Renal cortex interstitium (tissue), 15 donors: ENCODE measurements at places on chromosomes 6 and 20. TPM values are rescaled to one million over a fixed set of nuclear protein-coding genes. Genes with fewer than 3 reads are reported as not detected.

- no peak for DNase-seq
Observed at GRCh38 chr6:50966986-50967385, 148.3 kb downstream of the TFAP2B start.

DNA sequence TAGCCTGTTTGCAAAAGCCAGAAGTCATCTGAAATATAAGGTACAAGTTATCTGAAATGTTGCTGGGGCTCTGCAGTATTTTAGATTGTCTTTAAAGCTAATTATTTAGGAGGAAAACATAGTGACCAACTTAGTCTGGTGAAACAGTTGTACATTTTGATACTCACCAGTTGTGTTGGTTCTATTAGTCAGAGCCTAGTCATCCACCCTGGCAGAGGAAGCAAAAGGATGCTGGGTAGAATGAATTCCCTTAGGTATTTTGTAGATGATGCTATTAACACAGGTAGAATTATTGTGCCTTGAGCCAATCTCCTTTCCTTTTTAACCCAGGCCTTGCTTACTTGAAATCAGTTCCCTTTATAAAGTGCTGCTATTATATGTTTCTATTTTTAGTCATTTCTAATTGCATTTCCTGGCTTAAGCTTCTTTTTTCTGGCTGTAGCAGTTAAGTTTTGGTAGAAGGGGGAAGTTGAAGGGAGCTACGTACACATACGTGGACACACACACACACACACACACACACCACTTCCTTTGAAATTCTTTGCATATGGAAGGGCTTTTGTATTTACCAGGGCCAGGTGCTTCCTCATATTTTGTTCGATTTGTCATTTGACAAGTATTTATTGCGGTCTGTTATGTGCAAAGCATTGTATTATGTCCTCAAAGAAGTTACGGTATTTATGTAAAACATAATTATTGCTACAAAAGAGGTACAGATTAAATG is 82.4 kb downstream of the RTN4IP1 start:
- DNase-seq = no peak

DNA sequence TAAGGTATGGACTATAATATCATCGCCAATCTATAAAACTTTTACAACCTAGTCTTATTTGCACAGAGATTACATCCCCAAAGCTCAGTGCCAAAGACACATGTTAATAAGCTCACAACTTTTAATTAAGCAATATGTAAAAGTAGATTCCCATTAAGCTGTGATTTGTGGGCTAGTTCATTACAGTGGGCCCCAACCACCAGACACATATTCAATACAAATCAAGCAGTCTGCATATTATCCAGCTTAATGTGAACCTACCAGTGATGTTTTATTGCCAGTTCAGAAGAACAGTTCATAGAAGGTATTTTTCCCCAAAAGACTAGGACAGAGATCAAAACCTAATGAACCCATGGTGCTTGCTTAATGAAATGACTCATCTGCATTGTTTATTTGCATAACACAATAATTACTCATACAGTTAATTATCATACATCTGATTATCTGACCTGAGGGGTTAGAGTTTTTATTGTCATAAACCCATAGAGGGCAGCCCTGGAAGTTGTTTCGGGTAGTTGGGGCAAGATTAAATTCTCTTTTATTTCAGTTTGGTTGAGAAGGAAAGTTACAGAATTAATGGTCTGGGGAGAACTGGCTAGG is 831.0 kb downstream of the TFAP2A start:
- DNase-seq = no peak

DNA sequence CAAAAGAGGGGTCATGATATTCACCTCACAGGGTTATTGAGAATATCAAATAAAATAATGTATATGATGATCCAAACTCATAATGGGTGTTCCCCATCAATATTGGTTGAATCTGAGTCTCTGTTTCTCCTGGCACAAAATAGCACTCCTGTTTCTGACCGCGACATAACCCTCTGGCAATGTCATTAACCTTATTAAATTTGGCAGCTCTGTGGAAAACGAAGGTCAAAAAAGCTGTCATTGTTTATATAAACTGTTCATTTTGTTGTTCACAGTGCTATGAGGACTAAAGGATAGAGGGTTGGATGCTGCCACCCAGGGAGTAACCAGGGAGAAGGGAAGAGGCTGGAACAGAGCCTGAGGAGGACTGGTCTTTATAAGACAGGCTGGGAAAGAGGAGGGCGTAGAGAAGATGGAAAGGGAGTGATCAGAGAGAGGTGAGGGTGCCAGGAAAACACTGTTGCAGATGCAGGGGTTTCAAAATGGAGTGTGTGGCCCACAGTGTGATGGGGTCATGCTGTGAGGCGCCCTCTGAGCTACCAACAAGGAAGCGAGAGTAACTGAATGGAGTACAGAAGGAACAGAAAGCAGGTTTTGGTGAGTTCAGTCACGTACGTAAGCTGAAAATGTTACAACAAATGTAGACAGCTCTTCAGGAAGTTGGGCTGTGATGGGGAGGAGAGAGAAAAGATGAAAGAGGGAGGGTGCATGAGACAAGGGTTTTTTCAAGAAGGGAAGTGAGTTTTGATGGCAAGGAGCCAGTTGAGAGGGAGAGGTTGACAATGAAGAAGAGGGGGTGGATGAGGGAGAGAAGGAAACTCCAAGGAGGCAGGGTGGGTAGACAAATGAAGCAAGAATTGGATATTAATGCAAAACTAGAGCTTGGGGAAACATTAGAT is 251.6 kb upstream of the TAB2 start:
- DNase-seq = no peak

DNA sequence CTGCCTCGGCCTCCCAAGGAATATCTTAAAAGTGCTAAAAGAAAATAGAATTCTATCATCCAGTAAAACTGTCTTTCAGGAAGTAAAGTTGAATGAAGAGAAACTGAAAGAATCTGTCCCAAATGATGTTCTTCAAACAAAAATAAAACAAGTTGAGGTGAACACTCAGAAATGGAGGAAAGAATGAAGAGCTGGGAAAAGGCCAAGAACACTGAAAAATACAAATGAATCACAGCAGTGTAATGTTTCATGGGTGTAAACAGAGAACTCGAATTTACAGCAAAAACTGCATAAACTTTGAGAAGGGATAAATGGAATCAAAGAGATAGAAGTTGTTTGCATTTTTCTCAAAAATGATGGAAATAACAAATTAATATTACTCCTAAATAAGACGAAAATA is 317.3 kb downstream of the TAF4 start:
- no peak for DNase-seq

DNA sequence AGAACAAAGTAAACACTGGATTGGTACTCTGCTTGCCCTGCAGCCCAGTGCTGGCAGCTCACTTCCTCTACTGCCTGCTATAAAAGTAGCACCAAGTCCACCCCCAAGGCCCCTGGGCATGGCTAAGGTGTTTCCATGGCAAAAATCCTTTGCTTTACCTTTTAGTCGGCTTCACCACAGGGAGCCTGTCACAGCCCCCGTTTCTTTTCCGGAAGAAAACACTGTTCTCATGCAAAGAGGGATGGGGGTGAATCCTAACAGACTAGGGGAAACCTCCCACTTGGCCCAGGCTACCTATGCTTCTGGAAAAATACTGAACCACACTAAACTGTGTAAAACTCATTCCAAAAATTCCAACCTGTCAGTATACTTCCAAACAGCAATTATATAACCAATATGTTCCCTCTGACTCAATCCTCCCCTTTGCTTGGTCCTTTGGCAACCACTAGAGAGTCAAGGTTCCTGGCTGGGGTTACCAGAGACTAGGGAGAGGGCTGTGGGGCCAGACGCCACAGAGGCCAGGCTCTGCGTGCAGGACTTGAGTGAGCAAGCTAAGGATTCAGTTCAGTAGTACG is 16.1 kb downstream of the PPIL1 start:
- no peak for DNase-seq

DNA sequence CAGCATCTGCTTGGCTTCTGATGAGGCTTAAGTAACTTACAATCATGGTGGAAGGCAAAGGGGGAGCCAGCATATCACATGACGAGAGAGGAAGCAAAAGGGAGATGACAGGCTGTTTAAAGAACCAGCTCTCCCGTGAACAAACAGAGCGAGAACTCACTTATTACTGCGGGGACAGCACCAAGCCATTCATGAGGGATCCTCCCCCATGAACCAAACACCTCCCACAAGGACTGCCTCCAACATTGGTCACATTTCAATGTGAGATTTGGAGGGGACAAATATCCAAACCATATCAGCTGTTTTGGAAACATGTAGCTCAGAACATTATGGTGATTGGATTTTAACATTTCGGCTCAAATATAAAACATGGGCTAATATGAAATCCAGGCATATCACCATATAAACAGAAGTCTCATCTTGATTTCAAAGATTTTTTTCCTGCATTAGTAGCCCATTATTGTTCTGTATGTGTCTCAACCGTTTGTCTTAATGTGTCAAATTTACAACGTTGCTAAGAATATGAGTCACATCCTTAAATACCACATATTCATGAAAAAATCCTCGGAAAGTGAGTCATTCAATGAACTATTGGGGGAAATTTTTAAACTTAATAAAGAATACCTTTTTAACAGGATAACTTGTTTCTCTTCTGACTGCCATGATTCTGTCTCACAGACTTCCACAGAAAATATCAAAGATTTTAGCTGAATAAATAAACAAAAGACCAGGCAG is 894.3 kb downstream of the TFAP2A start:
- DNase-seq = no peak

GRCh38 chr6:46315589-46315988 is 144.8 kb upstream of the ENPP5 start:
- no peak for DNase-seq

GRCh38 chr6:84362193-84362821 is 134.9 kb upstream of the CEP162 start:
- DNase-seq = no peak

DNA sequence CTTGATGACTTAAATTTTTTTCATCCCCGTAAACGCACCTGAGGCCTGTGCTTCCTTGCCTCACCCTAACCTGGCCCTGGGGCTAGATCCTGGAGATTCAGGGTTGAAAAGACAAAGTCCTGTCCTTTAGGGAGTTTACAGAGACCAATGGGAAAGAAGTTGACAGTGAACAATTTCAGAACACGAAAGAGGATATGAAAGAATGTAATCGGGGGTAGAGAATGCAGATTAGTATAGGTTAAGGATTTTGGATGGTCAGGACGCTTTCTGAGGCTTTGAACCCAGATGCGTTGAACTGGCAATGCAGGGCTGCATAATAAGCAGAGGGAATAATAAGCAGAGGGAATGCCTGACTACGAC is 1.7 kb upstream of the FBXO5 start:
- DNase-seq = no peak

DNA sequence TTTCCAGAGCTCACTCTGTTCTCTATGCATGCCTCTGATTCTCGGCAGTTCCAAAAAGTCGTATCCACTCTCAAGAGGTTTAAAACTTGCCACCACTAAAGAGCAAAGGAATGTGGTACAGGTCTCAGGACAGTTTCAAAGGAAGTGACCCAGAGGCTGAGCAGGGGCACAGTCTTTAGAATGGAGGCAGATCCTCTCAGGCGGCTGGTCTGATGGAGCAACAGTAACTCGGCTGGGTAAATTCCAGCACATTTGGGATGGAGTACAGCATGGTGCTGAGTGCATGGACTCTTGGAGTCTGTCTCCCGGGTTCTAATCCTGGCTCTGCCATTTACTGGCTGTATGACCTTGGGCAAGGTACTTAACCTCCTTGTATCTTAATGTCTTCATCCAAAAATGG is 88.1 kb upstream of the BACH2 start:
- no peak for DNase-seq

DNA sequence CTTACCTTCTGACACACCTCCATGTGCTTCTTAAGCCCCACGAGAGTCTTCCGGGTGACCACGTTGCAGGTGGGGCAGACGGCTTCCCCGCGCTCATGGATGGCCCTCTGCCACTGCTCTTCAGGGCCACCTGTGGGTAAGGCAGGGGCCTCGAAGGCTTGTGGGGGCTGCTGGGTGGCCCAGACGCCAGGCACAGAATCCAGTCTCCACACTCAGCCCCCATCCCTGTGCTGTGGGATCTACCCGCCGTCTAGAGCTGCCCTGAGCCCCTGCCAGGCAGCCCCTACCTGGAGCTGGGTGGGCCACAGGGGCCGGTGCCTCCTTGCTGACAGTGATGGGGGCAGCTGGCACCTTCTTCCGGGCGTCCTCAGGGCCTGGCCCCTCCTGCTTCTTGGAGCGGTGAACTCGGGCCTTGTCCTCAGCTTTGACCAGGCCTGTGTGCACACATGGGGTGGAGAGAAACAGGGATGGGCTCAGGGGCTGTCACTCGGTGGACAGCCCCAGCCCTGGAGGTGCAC is 5.9 kb downstream of the ZNF512B start:
- no peak for DNase-seq

DNA sequence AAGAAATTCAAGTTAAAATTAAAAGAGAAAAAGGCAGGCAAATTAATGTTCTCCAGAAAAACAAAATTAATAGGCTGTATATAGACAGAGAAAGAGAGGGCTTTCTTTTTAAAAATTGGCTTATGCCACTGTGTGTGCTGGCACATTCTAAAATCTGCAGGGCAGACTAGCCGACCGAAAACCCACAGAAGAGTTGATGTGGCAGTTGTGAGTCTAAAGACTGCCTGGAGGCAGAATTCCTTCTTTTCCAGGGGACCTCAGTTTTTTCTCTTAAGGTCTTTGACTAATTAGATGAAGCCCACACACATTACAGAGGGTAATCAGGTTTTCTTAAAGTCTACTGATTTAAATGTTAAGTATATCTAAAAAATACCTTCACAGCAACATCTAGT is 85.7 kb downstream of the GJA1 start:
- DNase-seq = no peak

GRCh38 chr20:539191-539590 is 4.4 kb downstream of the CSNK2A1 start:
- no peak for DNase-seq

DNA sequence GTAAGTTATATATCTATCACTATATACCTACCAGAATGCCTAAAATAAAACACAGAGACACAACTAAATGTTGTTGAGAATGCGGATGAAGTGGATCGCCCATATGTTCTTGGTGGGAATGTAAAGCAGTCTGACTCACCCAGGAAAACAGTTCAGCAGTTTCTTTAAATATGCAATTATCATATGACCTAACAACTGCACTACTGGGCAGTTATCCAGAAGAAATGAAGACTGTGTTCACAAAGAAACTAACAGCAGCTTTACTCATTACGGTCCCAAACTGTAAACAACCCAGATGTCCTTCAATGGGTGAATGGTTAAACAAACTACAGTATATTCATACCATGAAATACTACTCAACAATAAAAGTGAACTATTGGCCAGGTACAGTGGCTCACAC is 14.3 kb upstream of the ZC3H12D start:
- DNase-seq = no peak

FNDC1 gene
- polyA plus RNA-seq = 8.8 TPM

SLC16A10 gene
- polyA plus RNA-seq = 30.3 TPM

KATNA1 gene
- 30.3 TPM for polyA plus RNA-seq

WFDC12 gene
- polyA plus RNA-seq = not detected

GRM1 gene
- polyA plus RNA-seq = 0.11 TPM

C6orf132 gene
- polyA plus RNA-seq = 5.2 TPM

GRM4 gene
- 0.53 TPM for polyA plus RNA-seq

MAP7 gene
- polyA plus RNA-seq = 32.5 TPM

OR2H2 gene
- 0.11 TPM for polyA plus RNA-seq

CCN5 gene
- 0.17 TPM for polyA plus RNA-seq

COL10A1 gene
- 0.66 TPM for polyA plus RNA-seq
